Placental pericyte (primary cell): ENCODE measurements at places on chromosomes 11 and 22. TPM values are rescaled to one million over a fixed set of nuclear protein-coding genes. Genes with fewer than 3 reads are reported as not detected.

The DUSP8 gene
- 0.14 and 0.66 TPM in 2 replicates for total RNA-seq

The TTC28 gene
- 21.5 and 29.3 TPM in 2 replicates for total RNA-seq

The C11orf65 gene
- total RNA-seq = 0.44 and 0.72 TPM in 2 replicates

The A4GALT gene
- total RNA-seq = 12.5 and 16.6 TPM in 2 replicates

The TENM4 gene
- 0.88 and 49.0 TPM in 2 replicates for total RNA-seq

The C11orf21 gene
- not detected in 2 replicates for total RNA-seq

The MOV10L1 gene
- 5.5 and 5.7 TPM in 2 replicates for total RNA-seq

The GAS2 gene
- total RNA-seq = 0.57 and 0.66 TPM in 2 replicates
